CD4-positive, alpha-beta T cell treated with Interleukin-15 for 1 hour (primary cell): ENCODE measurements at places on chromosomes 1 and 21.

GRCh38 chr1:9821710-9822109, 2.1 kb downstream of the CLSTN1 start:
- DNase-seq: no peak

- DNase-seq: no peak
These were observed 51.8 kb upstream of the CASZ1 start for GRCh38 chr1:10848109-10848684.

DNA sequence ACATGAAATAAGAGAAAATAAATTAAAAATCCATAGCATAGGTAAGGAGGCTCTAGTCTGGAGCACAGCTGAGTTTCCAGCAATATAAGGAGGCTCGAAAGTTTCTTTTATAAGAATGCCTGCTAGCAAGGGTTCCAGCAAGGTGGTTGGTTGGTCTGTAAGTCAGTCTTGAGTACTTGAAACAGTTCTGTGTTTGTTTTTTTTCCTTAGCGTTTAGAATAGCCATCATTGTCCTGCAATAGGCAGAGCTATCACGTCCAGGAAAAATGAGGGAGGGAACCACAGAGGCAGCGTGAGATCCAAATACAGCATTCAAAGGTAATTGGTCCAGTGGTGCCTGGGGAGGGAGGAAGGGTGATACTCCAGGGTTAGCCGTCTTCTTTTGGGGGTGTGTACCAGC, 8.4 kb downstream of the UBE2Q1 start:
- no peak for DNase-seq

DNA sequence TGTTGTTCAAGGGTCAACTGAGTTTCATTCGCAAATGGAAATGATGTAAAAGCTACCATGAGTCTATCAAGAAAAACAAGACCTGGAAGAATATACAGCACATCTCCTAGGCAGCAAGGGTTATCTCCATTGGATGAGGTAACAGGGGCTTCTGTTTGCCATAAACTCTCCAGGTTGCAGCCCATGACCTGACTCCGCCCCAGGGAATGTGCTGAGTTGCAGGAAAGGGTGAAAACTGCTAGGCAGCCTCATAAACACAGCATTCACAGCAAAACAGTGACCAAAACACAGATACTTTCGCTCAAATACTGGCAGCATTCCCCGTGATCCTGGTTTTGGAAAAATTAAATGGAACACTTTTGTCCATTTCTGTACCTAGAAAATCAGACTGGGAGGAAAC, 20.2 kb upstream of the ACTA1 start:
- DNase-seq: no peak

GRCh38 chr21:36705679-36706481, 7.0 kb downstream of the SIM2 start:
- no peak for DNase-seq
